Naive B cell (primary cell): ENCODE measurements at places on chromosomes 6 and 20. TPM values are rescaled to one million over a fixed set of nuclear protein-coding genes. Genes with fewer than 3 reads are reported as not detected.

The WASF1 gene
- polyA plus RNA-seq: 8.1 TPM

GRCh38 chr6:38264605-38265004 lies 375.1 kb downstream of the BTBD9 start:
- H3K27ac ChIP-seq: no peak overlapping the region
- H3K36me3 ChIP-seq: peaks cover 8% of the 10 kb centered on the region
- peaks cover 26% of the 10 kb centered on the region for H3K4me1 ChIP-seq
- H3K27me3 ChIP-seq: no peaks in the 10 kb centered on the region
- no peak for DNase-seq
- no peak overlapping the region for H3K4me3 ChIP-seq

- H3K27me3 ChIP-seq: peaks cover 8% of the 10 kb centered on the region
- no peak for DNase-seq
- H3K36me3 ChIP-seq: no peaks in the 10 kb centered on the region
- H3K4me1 ChIP-seq: peaks cover 12% of the 10 kb centered on the region
Observed at GRCh38 chr6:12335131-12335527, 45.0 kb downstream of the EDN1 start.

DNA sequence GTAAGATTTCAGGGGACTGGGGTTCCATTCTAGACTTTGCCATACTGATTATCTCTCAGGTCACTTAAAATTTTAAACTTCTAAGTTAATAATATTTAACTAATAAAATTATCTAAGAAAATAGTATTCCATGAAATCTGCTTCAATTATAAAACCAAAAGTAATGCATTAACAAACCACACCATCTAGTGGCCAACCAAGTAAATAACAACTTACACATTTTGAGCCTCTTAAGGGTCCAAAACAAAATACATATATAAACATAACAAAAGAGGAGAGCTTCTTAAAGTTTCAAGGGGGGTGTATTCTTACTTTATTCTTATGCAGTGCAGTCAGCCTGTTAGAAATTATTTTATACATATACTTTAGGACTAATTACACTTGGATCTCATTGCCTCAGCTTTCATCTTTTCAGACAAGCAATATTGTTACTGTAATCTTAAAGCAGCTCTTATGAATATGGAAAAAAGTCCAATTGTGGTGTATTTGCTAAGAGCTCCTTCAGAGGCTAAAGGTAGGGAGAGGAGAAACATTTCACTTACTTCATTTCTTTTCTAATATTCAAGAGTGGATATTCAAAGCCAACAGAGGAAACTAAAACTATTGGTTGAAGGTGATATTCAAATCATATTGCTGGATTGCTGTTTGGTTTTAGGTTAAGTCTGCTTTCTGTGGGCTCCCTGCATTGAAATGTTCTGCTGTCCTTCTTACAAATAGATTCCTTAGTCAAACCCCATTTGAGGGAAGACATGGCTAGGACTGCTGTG lies 199.7 kb upstream of the SIM1 start:
- H3K27ac ChIP-seq: peak overlapping the region; percentile 78
- H3K4me1 ChIP-seq: no peaks in the 10 kb centered on the region
- DNase-seq: peak; percentile 14
- peaks cover 25% of the 10 kb centered on the region for H3K36me3 ChIP-seq
- H3K4me3 ChIP-seq: no peak overlapping the region
- H3K27me3 ChIP-seq: no peaks in the 10 kb centered on the region

DNA sequence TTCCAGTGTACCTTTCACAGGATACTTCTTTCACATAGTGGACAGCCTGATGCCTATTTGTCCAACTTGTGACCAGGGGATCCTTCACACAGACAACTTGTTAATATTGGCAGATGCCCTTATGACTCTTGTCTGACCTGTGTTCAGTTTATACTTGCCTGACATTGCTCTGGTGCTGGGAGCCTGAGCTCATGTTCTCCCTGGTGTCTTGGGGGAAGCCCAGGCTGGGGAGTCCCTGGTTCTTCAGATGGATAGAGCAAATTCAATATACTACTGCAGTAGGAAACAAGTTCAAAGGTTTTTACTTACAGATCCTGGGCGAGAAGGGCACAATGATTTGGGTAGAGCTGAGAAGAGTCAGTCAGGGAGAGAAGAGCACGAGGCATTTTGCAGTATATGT lies 76.1 kb downstream of the NKAIN2 start:
- DNase-seq: no peak
- no peaks in the 10 kb centered on the region for H3K4me1 ChIP-seq
- H3K27ac ChIP-seq: no peak overlapping the region
- no peaks in the 10 kb centered on the region for H3K27me3 ChIP-seq
- no peaks in the 10 kb centered on the region for H3K36me3 ChIP-seq

DNA sequence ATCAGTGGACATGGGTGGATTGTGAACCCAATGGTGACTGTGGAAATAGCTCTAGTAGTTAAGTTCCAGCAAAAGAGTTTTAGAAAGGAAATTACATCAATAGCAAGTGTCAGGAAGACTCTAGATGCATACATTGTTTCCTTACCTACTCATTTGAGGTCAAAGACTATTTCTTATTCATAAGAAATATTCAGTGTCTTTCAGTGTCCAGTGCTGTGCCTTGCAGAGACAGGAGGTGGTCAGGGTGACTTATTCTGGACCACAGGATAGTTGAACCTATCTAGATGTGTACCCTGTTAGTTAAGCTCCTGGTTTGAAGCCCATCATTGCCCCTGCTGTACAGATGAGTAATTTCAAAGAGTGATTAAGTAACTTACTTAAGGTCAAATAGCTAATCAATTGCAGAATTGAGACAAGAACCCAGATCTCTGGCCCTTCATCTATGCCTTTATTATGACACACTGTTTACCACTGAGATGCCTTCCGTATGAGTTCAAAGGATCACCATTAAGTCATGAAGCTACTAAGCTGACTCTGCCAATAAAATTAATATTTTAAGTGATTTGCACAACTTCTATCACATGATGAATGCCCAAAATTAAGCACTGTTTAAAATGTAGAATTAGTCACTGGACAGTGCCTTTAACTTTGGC lies 136.1 kb downstream of the PDSS2 start:
- H3K4me3 ChIP-seq: no peak overlapping the region
- H3K4me1 ChIP-seq: peaks cover 8% of the 10 kb centered on the region
- no peak overlapping the region for H3K27ac ChIP-seq
- no peaks in the 10 kb centered on the region for H3K36me3 ChIP-seq
- no peak for DNase-seq

The AGPAT4 gene
- polyA plus RNA-seq: 1.5 TPM

The OR2J3 gene
- polyA plus RNA-seq: not detected

- no peaks in the 10 kb centered on the region for H3K36me3 ChIP-seq
- H3K4me1 ChIP-seq: no peaks in the 10 kb centered on the region
- no peak overlapping the region for H3K4me3 ChIP-seq
- peaks cover 51% of the 10 kb centered on the region for H3K27me3 ChIP-seq
- no peak for DNase-seq
Observed at GRCh38 chr6:5950361-5950785, 56.4 kb downstream of the NRN1 start.

DNA sequence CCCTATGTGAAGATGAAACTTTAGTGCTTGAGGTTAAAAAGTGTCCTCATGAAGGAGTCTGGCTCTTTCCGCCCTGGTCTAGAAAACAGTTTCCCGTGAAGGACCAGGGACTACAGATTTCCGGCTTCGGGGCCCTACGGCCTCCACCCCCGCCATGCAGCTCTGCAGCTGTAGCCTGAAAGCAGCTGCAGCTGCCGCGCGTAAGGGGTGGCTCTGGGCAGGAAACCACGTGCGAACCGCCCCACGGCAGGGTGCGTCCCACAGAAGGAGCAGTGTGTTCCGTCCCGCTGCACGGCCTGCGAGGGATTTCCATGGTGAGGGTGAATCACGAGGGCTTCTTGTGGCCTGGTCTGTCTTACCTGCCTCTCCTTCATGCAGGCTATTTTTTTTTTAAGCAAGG lies 117.0 kb downstream of the ERMARD start:
- H3K4me3 ChIP-seq: peak overlapping the region; percentile 37
- H3K27ac ChIP-seq: peak overlapping the region; percentile 62
- H3K4me1 ChIP-seq: peaks cover 9% of the 10 kb centered on the region
- peak; percentile 61 for DNase-seq

The PTCRA gene
- polyA plus RNA-seq: 0.49 TPM

The DEFB132 gene
- polyA plus RNA-seq: not detected

The SLC22A2 gene
- not detected for polyA plus RNA-seq
